ENCODE measurements at places on chromosomes 5 and 9. TPM values are rescaled to one million over a fixed set of nuclear protein-coding genes. Genes with fewer than 3 reads are reported as not detected.

GRCh38 chr5:95424016-95424415 lies 32.9 kb downstream of the FAM81B start:
- no peak overlapping the region for H3K27ac ChIP-seq
- H3K4me1 ChIP-seq: no peaks in the 10 kb centered on the region
- H3K36me3 ChIP-seq: no peaks in the 10 kb centered on the region
- no peak for DNase-seq
- H3K4me3 ChIP-seq: no peak overlapping the region
- H3K27me3 ChIP-seq: no peaks in the 10 kb centered on the region

DNA sequence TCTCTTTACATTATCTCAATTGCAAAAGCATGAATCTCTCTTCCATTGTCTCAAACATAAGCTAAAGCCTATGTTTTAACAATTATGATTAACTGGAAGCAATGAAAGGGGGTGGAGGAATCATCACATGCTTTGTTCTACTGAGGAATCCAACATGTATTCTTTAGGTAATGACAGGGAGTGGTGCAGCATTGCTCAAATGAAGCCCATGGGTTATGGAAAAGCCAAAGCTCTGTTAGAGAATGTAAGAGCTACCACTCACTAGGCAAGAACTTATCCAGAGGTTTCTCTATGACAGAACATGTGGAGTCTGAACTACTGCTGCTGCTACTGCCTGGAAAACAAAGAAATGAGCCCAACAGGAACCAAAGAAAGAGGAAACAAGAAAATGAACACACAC lies 28.7 kb downstream of the KIF3A start:
- H3K27me3 ChIP-seq: no peaks in the 10 kb centered on the region
- H3K36me3 ChIP-seq: no peaks in the 10 kb centered on the region
- H3K27ac ChIP-seq: no peak overlapping the region

GRCh38 chr5:4699592-4699991 lies 440.5 kb upstream of the ADAMTS16 start:
- H3K36me3 ChIP-seq: no peaks in the 10 kb centered on the region
- H3K4me1 ChIP-seq: no peaks in the 10 kb centered on the region
- no peak overlapping the region for H3K27ac ChIP-seq
- H3K27me3 ChIP-seq: no peaks in the 10 kb centered on the region

DNA sequence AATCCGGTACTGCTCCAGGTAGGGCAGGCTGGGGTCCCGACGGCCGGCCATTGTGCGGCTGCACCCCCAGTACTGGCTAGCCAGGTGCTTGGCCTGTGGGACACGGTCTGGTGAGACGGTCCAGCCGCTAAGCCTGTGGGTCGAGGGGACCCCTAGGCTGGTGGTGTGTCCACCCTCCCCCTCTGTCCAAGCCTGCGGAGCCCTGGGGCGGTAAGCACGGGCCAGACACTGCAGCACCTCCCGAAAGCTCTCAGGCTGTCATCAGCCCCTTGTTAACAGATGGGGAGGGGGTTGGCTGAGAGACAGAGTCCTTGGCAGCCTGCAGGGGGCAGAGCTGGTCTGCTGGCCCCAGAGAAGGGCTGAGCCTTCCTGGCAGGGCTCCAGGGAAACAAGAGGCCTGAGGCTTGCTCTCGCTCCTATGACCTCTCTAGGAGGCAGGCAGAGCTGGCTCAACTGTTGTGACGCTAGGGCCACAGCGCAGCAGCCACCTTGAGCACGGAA lies 11.8 kb upstream of the MRNIP start:
- DNase-seq: no peak
- H3K36me3 ChIP-seq: peaks cover 13% of the 10 kb centered on the region
- no peaks in the 10 kb centered on the region for H3K4me1 ChIP-seq
- no peak overlapping the region for H3K4me3 ChIP-seq
- no peak overlapping the region for H3K27ac ChIP-seq

GRCh38 chr5:68542207-68542606 lies 326.7 kb downstream of the PIK3R1 start:
- no peaks in the 10 kb centered on the region for H3K27me3 ChIP-seq
- no peaks in the 10 kb centered on the region for H3K36me3 ChIP-seq
- DNase-seq: no peak

- peak; percentile 55 for DNase-seq
- peak overlapping the region; percentile 72 for H3K27ac ChIP-seq
- no peaks in the 10 kb centered on the region for H3K36me3 ChIP-seq
- H3K4me3 ChIP-seq: peak overlapping the region; percentile 94
- no peaks in the 10 kb centered on the region for H3K27me3 ChIP-seq
These were observed 567 bp upstream of the SPIN1 start for GRCh38 chr9:88387552-88388202.

GRCh38 chr9:86470326-86470725 lies 116.1 kb upstream of the TUT7 start:
- no peaks in the 10 kb centered on the region for H3K4me1 ChIP-seq
- H3K4me3 ChIP-seq: no peak overlapping the region
- H3K27ac ChIP-seq: no peak overlapping the region
- peak; percentile 62 for DNase-seq
- no peaks in the 10 kb centered on the region for H3K36me3 ChIP-seq

GRCh38 chr5:109412981-109413402 lies 3.2 kb upstream of the PJA2 start:
- H3K4me3 ChIP-seq: no peak overlapping the region
- no peaks in the 10 kb centered on the region for H3K36me3 ChIP-seq
- peaks cover 30% of the 10 kb centered on the region for H3K4me1 ChIP-seq
- no peaks in the 10 kb centered on the region for H3K27me3 ChIP-seq

DNA sequence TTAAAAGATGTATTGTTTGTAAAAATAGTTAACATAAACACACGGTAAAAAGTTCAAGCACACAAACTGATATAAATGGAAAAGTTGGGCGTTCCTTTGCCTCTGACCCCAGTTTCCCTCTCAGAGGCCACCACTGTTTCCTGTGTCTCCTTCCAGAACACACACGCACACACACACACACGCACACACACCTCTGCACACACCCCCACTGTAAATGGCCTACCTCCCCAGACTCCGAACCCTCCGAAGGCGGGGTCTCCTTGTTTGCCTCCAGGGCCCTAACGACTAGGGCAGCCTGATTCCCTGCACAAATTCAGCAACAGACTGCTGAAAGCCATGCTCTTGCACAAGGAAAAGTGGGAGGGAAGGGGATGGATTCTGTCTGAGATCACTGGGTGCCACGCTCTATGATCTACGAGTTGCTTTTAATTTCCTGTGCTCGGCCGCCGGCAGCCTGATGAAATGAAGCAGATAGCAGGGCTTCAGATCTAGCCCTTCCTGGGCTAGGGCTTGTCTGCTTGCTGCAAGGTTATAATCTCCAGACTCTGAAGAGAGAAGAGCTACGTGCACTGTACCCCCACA lies 184.0 kb upstream of the IL12B start:
- H3K27ac ChIP-seq: no peak overlapping the region
- peaks cover 12% of the 10 kb centered on the region for H3K4me1 ChIP-seq
- no peaks in the 10 kb centered on the region for H3K27me3 ChIP-seq
- H3K36me3 ChIP-seq: no peaks in the 10 kb centered on the region

DNA sequence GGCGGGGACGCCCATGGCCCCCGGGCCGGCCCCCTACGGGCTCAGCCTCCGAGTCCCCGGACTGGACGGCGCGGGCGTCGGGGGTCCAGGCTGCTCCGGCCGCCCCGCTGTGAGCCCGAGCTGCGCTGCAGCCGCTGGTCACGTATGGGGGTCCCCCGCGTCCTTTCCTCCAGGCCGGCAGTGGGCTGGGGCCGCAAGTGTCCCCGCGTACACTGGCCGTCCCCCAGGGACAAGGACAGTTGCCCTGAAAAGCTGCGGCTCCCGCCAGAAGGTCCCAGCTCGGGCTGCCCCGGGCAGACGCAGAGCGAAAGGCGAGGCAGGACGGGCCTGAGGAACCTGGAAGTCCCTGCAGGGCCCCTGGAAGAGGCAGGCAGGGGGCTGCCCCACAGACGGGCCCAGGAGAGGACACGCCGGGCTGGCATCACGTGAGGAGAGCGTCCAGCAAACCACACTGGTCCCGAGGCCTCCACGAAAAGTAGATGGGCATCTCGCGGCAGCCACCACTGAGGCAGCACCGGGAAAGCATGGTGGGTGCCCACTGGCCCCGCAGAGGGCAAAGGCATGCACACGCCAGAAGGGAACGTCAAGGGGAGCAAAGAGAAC lies 3.3 kb upstream of the NKD2 start:
- H3K27me3 ChIP-seq: peaks cover 55% of the 10 kb centered on the region
- H3K4me1 ChIP-seq: no peaks in the 10 kb centered on the region
- no peak for DNase-seq
- H3K27ac ChIP-seq: no peak overlapping the region
- H3K36me3 ChIP-seq: no peaks in the 10 kb centered on the region
- no peak overlapping the region for H3K4me3 ChIP-seq

The FGFR4 gene
- total RNA-seq: 4.8 TPM

The SH3GL2 gene
- not detected for total RNA-seq

The PITX1 gene
- total RNA-seq: not detected

The TMOD1 gene
- total RNA-seq: 0.48 TPM

The CARD9 gene
- total RNA-seq: 2.7 TPM

The TPM2 gene
- 2,001 TPM for total RNA-seq

The GMCL2 gene
- total RNA-seq: not detected
